ENCODE measurements at places on chromosomes 11 and 22.

GRCh38 chr22:24599514-24599913, 3.5 kb upstream of the GGT1 start:
- no peak for DNase-seq

DNA sequence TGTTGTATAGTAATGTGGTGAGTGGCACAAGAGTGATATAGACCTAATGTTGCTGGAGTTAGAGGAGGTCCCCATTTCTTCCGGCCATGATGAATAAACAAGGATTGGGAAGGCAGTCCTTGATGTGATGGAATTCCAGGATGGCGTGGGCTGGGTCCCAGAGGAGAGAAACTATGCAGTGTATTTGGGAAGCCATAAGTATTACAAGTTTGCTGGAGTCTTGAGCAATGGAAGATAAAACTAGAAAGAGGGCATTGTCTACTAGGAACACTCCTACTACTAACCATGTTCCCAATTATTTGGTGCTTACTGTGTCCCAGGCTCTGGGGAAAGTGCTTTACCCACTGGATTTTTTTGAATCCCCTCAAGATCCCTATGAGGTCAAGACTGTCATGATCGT, 20.0 kb downstream of the LDLRAD3 start:
- no peak for DNase-seq

DNA sequence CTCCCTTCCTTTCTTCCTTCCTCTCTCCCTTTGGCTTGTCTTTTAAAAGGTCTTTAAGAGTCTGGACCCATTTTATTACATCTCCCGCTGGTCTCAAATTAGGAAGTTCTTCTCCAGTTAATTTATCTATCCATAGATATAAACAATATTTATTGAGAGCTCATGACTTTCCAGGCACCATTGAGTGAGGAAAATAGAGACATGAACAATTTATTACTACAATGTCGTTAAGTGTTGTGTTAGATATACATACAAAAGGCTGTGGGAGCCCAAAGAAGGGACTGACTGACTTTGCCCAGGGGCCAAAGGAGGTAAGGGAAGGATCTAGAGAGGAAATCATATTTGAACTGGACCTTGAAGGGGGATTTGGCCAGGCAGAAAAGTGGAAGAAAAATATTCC, 51.6 kb upstream of the DEUP1 start:
- DNase-seq: no peak

DNA sequence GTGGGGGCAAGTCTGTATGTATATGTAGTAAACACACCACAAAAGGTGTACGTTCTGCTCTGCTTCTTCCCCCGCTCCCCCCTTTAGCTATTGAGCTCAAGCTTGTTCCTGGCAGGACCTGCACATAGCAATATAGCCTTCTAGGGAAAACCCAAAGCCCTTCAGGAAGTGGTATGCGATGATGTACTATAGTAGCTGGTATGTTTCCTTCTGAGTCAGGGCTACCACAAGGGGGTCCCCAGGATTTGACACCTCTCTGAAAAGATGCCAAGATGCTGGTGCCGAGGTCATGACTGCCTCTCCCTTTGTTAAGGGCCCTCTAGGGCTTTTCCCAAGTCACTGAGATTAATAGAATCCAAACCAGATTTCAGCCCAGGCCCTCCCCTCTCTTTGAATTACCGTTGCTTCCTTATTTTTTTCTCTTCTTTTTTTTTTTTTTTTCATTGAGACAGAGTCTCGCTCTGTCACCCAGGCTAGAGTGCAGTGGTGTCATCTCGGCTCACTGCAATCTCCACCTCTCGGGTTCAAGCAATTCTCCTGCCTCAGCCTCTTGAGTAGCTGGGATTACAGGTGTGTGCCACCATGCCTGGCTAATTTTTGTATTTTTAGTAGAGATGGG, 268.4 kb downstream of the ETS1 start:
- DNase-seq: no peak

GRCh38 chr11:65499713-65500386, 1.0 kb downstream of the MALAT1 start:
- DNase-seq: no peak

DNA sequence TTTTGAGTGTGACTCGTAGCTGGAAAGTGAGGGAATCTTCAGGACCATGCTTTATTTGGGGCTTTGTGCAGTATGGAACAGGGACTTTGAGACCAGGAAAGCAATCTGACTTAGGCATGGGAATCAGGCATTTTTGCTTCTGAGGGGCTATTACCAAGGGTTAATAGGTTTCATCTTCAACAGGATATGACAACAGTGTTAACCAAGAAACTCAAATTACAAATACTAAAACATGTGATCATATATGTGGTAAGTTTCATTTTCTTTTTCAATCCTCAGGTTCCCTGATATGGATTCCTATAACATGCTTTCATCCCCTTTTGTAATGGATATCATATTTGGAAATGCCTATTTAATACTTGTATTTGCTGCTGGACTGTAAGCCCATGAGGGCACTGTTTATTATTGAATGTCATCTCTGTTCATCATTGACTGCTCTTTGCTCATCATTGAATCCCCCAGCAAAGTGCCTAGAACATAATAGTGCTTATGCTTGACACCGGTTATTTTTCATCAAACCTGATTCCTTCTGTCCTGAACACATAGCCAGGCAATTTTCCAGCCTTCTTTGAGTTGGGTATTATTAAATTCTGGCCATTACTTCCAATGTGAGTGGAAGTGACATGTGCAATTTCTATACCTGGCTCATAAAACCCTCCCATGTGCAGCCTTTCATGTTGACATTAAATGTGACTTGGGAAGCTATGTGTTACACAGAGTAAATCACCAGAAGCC, 11.0 kb downstream of the OR51E1 start:
- no peak for DNase-seq

GRCh38 chr11:12043959-12044791, 35.7 kb upstream of the DKK3 start:
- DNase-seq: peak; percentile 62

- DNase-seq: no peak
Observed at GRCh38 chr11:14124886-14125285, 162.4 kb downstream of the SPON1 start.

- no peak for DNase-seq
Observed at GRCh38 chr11:122028545-122028944, 87.5 kb downstream of the BLID start.

- DNase-seq: no peak
Observed at GRCh38 chr22:38469306-38469781, 1.4 kb downstream of the KDELR3 start.

- no peak for DNase-seq
Observed at GRCh38 chr11:11876458-11876857, 34.7 kb downstream of the USP47 start.

GRCh38 chr11:60996381-60997138, 25.1 kb downstream of the CD6 start:
- no peak for DNase-seq

DNA sequence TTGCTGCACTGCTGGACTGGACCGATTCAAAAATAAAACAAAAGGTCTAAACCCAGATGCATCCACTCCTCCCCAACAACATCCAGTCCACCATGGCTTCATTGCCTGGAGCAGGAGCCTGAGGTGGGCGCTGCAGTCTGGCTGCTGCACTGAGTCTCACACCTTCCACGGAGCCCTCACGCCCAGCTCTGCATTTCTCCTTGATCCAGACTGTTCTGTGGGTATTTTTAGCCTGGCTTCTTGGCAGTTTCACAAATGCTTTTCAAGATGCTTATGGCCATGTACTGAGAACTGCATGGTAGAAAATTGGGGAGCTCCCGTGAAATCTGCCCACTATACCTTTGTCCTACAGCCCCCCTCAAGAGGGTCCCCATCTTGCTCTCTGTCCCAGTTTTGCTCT, 53.3 kb upstream of the JAM3 start:
- no peak for DNase-seq

- no peak for DNase-seq
Observed at GRCh38 chr11:78372114-78372768, 45.4 kb downstream of the GAB2 start.

GRCh38 chr22:37559901-37560607, at the start of gene CDC42EP1:
Gene CDC42EP1 (plus strand): TSS chr22:37560480. CDS start chr22:37566350, 5,870 bp downstream.
- DNase-seq: no peak

GRCh38 chr11:118789501-118790356, 1.2 kb downstream of the DDX6 start:
- DNase-seq: peak; percentile 29

GRCh38 chr22:50674606-50675552, 2.3 kb downstream of the SHANK3 start:
- peak; percentile 38 for DNase-seq

DNA sequence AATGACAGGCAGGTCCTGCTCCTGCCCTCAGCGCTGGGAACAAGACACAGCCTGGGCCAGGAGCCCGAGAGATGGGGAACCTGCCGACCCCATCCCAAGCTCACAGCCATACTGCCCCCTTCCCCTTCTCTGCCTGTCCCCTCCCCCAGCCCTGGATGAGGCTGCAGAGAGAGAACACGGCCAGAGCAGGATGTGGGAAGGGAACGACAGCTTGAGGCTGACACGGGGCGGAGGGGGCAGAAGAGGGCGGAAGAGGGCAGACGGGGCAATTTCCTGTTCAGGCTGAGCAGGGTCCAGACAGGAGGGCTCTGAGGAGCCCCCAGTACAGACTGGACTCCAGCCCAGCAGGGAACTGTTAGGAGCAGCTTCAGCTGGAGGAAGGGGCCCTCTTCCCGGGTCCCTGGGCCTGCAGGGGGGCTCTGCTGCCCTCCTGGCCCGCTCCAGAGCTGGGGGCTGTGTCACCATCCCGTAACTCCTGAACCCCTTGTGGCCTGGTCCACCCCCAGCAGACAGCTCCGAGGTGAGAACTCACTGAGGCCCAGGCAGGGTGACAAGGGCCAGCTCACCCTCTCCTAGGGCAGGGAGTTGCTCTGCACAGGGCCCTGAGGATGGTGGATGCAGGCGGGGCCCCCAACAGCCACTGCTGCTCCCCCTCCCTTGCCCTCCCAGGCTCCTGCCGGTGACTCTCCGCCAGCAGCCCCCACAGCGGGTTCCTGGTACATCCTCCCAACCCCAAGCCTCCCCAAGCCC, 5.7 kb downstream of the CTSD start:
- peak; percentile 72 for DNase-seq

GRCh38 chr11:87299041-87299481, 261.3 kb downstream of the TMEM135 start:
- peak; percentile 25 for DNase-seq

DNA sequence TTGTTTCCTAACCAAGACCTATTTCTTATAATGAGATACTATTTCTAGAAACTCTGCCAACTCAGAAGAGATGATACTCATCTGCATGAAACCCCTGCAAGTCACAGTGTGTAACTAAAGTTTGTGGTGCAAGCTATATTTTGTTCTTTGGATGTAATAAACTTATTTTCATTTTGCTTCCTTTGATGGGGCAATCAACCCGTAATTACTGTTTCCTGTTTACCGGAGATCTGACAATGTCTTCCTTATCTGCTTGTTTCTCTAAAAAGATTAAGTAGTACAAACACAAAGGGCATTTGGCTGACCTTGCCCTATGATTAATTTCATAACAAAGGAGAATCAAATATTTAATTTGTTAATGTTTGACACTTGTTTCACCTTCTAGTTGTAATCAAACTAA, 846.6 kb upstream of the ANO3 start:
- DNase-seq: no peak

DNA sequence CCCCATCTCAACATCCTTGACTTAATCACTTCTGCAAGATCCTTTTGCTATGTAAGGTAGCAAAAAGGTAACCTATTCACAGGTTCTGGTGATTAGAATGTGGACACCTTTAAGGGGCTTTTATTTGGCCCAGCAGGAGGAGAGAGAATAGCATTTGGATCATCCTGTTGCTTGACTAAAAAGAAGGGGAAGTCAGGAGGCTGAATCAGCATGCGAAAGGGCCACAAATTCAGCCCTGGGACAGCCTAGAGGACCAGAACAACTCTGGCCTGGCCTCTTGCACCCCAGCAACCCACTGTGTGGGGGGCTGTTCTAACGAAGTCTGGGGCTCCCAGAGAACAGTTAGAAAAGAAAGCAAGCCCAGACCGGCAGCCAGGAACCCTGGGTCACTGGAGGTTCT, 3.2 kb upstream of the HMOX1 start:
- no peak for DNase-seq

- no peak for DNase-seq
Observed at GRCh38 chr11:28176351-28176750, 68.2 kb downstream of the METTL15 start.

GRCh38 chr22:20013382-20013871, 3.2 kb downstream of the ARVCF start:
- no peak for DNase-seq

GRCh38 chr11:77512092-77512491, 38.2 kb upstream of the PAK1 start:
- DNase-seq: peak; percentile 97

DNA sequence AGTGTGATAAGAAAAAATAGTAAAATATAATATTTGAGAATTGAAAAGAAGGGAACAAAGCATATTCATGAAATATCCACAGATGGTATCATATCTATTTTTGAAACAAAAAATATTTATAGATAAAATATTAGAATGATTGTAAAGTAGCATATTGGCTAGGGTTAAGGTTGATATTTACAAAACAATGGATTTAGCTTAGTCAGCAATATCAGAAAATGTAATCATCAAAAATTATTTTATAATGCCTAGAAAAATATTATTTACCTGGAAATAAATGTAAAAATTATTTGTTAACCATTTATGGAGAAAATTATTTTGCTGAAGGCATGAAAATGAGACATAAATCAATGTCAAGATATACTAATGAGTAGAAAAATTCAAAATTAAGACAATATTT, 12.8 kb downstream of the FAM111B start:
- DNase-seq: no peak

All from HL-60 (cell line).